ENCODE measurements at places on chromosomes 3 and 15.
A peak's percentile ranks its signal among the peaks of the same experiment; 100 is the strongest.

- DNase-seq: no peak
Measured at GRCh38 chr3:197847866-197848401, 56.9 kb downstream of the LRCH3 start.

GRCh38 chr15:55290528-55291057 lies 980 bp upstream of the RAB27A start:
- DNase-seq: peak; percentile 87

DNA sequence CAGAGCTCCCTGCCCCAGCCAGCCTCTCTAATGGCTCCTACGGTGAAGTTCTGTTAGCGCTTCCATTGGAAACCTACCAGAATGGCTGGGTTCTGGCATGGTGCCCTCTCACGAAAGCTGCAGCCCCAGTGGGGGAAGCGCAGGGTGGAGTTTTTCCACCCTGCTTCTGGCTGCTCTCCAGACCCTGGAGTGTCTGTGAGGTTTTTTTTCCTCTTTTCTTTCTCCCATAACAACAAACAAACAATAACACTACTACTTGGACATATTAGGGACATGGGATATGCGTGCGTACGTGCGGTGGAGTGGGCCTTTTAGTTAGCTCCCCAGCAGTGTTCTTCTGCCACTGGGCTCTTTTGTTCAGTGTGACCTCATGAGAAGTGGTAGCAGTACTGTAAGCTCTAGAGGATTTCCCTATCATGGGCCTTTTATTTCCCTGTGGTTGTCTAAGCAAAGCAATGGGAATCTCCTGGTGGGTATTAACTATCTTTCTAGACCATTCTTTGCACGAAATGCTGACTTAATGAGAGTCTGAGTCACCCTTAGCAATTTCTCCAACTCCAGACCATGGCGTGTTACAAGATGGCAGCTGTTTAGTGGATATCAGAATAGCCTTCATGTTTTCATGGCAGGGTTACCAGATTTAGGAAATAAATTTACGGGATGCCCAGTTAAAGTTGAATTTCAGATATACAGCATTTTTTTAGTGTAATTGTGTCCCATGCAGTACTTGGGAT lies 161.9 kb downstream of the FNDC3B start:
- DNase-seq: no peak

- no peak for DNase-seq
Measured at GRCh38 chr15:81495780-81496467, 121.9 kb upstream of the TMC3 start.

GRCh38 chr15:49908236-49908932 lies 210.6 kb downstream of the ATP8B4 start:
- no peak for DNase-seq

GRCh38 chr15:83682476-83683088 lies 28.7 kb downstream of the ADAMTSL3 start:
- no peak for DNase-seq

- no peak for DNase-seq
Measured at GRCh38 chr3:102449341-102449740, 14.5 kb downstream of the ZPLD1 start.
